ENCODE measurements at places on chromosomes 13 and 19.
A peak's percentile ranks its signal among the peaks of the same experiment; 100 is the strongest.

GRCh38 chr19:2732883-2733282 lies 6.9 kb downstream of the SLC39A3 start:
- DNase-seq, result no peak

DNA sequence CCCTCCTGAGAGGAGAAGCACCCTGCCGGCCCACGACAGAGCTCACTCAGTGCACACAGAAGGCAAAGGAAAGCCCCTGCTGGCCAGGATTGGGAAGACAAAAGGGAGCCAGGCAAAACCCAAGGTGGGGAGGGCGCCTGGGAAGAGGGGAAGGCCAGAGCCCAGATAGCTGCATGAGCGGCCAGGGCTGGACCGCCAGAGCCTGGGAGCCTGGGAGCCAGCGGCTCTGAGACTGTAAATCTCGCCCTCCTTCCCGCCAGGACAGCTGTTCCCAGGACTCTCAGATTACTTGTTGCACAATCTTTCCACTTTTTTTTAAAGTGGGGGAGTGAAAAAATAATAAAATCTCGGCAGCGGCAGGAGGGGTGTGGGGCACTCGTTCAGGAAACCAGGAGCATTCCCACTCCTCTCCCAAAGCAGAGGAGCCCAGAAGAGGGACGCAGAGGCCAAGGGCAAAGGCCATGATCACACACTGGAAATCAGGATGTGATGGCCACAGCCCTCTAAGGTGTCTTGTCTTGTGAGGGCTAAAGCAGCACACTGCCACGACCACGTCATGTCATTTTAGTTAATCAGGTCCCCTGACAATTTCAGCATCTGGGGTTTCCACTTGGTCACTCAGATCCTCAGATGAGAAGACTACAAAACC lies 19.6 kb upstream of the EPHX3 start:
- peak; percentile 91 for DNase-seq

- no peak for DNase-seq
Measured at GRCh38 chr19:10433131-10433536, 12.8 kb downstream of the PDE4A start.

- no peak for DNase-seq
Measured at GRCh38 chr13:48500652-48501197, 32.2 kb downstream of the RCBTB2 start.

DNA sequence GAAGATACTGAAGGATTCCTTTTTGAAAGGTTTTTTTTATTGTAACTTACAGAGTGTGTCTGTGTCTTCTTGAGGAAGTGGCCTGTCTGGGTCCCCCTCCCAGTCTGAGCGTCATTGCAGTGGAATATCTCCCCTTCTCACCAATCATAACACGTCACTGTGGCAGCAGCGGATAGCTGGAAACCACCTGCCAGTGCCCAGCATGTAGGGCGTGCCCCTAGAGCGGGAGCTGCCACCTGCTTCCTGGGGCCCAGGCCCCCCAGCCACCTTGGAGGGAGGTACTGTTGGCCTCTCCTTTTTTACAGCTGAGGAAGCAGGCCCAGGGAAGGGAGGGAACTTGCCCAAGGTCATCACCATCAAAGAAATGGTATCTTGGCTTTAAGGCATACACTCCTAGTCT lies 4.6 kb upstream of the DNM2 start:
- DNase-seq, result no peak

DNA sequence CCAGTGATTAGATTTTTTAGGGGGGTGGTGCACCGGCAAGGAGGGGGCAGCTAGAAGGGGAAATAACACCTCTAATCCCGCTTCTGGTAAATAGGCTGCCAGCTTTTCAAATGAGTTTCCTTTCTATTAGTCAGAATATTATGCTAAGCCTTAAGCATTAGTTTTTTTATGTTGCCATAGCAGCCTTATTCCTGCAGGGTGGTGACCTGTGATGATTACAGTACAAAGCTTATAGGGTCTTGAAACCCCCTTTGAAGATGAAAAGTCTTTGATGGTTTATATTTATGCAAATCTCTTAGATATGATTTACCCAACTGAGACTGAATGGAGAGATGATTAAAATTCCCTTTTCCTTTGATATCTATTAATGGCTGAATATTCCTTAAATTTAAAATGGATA lies 109.8 kb downstream of the ZIC5 start:
- DNase-seq, result no peak

GRCh38 chr19:2048104-2048958 lies 2.7 kb downstream of the MKNK2 start:
- DNase-seq, result peak; percentile 58

DNA sequence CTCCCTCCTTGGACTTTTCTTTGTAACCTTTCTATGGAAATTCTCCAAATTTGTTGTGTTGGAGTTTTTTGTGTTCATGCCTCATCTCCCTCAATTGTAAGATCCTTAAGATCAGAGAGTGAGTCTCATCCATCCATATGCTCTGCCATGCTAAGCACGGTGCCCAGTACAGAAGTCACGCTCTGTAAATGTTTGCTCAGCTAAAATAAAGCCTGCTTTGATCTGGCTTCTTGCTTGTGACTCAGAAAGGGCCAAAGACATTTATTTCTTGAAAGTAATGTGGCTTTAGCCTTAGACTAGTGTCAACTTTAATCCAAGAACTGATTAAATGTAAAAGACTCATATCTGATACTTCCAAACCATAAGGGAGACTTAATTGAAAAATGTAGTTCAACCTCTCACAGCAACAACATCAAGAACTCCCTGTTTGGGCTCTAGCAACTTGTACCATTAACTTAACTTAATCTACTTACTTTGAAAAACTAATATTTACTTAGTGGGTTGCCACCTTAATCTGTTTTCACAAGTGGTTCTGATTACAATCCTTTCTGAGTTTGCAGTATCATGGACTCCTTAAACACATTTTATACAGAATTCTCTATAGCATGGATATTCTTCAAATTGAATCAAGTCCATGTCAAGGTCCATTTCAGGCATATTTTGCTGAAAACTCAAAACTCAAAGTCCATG lies 100.2 kb downstream of the KL start:
- DNase-seq, result no peak

DNA sequence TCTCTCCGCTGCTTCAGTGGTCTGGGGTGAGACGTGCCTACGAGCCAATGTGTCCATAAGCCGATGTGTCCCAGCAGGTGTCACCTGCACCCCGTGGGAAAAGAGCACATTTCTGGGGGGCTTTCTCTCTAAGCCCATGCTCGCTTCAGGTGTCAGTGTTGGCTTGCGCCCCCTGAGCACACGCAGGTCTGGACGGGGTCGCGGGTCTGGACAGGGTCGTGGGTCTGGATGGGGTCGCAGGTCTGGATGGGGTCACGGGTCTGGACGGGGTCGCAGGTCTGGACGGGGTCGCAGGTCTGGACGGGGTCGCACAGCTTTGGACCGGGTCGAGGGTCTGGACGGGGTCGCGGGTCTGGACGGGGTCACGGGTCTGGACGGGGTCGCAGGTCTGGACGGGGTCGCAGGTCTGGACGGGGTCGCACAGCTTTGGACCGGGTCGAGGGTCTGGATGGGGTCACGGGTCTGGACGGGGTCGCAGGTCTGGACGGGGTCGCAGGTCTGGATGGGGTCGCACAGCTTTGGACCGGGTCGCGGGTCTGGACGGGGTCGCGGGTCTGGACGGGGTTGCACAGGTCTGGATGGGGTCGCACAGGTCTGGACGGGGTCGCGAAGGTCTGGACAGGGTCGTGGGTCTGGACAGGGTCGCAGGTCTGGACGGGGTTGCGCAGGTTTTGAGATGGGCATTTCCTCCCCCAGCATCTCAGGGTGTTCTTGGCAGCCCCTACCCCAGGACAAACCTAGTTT lies 24.5 kb upstream of the TFDP1 start:
- DNase-seq, result no peak

DNA sequence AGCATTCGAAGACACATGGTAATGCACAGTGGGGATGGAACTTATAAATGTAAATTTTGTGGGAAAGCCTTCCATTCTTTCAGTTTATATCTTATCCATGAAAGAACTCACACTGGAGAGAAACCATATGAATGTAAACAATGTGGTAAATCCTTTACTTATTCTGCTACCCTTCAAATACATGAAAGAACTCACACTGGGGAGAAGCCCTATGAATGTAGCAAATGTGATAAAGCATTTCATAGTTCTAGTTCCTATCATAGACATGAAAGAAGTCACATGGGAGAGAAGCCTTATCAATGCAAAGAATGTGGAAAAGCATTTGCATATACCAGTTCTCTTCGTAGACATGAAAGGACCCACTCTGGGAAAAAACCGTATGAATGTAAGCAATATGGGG lies 16.2 kb upstream of the ZNF763 start:
- no peak for DNase-seq

DNA sequence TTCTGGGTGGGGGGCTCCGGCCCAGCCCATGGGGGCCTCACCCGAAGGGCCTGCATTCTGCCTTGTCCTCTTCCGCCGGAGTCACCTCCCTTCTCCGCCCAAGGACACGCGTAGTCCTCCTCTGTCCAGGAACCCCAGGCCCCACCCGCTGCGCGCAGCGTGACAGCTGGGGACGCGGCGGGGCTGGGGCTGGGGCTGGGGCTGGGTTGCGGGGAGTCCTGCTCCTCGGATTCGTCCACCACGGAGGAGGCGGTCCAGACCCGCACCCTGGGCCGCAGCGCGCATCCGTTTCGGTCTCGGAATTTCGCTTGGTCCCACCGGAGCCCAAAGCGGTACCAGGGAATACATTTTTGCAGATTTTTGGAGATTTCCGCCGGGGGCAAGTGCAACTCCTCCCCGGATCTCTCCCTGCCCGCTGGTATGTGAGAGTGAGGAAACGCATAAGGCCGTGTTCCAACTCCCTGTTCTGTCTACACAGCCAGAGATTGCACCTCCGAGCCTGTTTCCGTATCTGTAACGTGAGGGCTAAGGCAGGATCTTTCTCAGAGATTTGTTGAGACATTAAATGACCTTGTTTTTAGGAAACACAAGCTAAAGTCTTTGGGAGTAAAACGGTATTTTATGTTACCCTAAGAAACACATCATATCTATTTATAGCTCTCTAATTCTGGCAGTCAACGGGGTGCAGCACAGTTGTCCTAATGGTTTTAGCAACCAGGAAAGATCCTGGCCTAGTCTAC lies at the start of gene COX7A1:
Gene COX7A1, minus strand, starts transcription at position 96 of the 740 bp plus-strand sequence. Its CDS starts 40 bp downstream, at position 56.
- peak; percentile 82 for DNase-seq

DNA sequence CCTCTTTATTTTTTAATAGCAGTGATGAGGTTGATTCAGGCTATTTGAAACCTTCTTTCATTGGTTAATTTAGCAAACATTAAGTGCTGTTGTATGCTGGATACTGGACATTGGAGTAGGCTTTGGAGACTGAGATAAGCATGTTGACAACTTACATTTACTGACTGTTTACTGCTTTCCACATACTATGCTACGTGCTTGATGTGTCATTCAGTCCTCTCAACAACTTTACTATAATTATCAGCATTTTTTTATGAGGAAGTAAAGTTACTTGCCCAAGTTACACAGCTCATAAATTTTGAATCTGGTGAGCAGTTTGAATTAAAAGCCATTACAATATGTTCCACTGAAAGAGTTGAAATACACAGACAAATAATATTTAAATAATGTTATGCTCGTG lies 83.8 kb downstream of the GJA3 start:
- DNase-seq, result no peak

DNA sequence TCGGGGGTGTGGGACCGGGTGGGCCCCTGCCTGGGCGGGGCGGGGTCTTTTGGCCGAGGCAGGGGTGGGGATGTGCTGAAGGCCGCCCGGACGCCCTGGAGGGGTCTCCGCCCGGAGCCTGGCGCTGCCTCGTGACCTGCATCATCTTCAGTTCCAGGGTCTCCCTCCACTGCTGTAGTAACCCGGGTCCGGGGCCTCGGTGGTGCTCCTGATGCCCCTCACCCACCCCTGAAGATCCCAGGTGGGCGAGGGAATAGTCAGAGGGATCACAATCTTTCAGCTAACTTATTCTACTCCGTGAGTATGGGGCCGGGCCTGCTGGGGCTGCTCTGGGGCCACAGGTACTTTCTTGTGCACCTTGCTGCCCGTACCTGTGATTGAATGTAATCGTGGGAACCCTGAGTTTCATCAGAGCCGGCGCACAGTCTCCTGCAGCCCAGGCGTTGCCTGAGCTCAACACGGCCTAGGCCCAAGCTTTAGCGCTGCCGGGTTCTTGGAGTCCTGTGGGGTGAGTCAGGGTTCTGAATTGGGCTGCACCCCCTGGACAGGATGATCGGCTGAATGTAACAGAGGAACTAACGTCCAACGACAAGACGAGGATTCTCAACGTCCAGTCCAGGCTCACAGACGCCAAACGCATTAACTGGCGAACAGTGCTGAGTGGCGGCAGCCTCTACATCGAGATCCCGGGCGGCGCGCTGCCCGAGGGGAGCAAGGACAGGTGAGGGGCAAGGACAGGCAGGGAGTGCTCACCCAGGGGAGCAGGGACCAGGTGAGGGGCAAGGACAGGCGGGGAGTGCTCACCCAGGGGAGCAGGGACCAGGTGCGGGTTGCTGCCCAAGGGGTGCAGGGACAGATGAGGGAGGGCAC lies 10.5 kb downstream of the PEAK3 start:
- DNase-seq, result no peak

GRCh38 chr19:42113641-42114348 lies 18.5 kb downstream of the POU2F2 start:
- no peak for DNase-seq

- DNase-seq, result no peak
Measured at GRCh38 chr13:40777809-40778175, 6.8 kb upstream of the MRPS31 start.

DNA sequence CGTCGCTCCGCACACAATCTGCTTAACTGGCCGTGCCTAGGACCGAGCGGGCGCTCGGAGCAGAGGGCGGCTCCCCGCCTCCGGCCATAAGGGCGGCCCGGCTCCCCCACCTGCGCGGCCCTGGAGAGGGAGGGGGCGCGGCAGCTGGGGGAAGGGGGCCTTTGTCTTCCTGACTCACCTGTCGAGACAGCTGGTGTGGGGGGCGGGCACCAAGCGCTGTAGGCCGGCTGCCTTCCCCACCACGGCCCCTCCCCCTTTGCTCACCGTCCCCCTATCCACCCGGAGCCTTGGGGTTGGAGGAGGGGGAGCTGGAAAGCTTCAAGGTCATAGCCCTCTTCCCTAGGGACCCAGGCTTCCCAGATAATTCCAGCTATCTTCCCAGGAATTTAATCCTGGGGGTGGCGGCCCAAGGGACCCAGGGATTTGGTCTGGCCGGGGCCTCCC lies 1.2 kb downstream of the VASP start:
- peak; percentile 80 for DNase-seq

All from right cardiac atrium (tissue), 5 donors.